Fibroblast of skin of abdomen (primary cell): ENCODE measurements at places on chromosomes 2 and 18.

- DNase-seq: peak; percentile 89
Measured at GRCh38 chr2:237572021-237572741, 5.8 kb downstream of the PRLH start.

DNA sequence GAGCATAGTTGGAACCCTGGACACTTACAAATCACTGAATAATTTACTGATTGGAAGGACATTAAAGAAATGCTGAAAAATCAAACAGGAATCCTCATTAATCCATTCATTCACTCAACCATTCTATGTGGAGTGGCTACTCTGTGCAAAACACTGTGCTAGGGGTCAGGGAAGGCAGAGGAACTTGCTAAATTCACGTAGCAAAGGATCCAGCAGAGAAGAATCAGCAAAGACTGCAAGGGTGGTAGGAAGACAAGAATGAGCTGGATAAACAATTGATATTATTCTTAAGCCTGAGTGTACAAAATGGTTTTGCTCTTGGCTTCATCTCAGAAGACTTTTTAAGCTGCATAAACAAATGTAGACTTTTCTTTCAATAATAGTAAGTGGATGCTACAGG, 164.3 kb upstream of the CAVIN2 start:
- no peak for DNase-seq

DNA sequence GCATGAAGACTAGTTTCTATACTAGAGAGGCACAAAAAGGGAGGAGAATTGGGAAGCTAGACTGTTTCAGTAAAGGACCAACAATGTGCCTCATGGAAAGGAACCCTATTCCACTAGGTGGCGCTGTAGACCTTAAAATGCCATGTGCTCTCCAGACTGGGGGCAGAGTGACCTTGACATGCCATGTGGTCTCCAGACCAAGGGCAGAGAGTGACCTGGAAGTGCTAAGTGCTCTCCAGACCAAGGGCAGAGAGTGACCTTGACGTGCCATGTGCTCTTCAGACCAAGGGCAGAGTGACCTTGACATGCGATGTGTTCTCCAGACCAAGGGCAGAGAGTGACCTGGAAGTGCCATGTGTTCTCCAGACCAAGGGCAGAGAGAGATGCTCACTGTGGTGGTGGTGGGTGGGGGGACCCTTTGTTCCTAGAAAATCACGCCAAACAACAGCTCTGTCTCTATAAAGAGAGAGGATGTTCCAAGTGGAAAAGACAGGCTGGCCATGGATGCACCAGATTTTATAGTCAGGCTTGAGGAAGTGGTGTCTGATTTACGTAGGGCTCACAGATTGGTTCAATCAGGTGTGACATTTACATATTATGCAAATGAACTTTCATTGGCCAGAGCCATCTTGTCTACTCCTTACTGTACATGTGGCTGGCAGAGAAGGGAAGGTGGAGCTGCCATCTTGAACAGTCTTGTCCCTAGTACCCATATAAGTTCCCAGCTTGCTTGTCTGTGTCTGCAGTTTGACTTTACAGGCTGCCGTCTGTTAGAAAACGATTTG, 344.0 kb upstream of the DDX18 start:
- DNase-seq: no peak

- DNase-seq: no peak
Measured at GRCh38 chr2:36536776-36537175, 61.2 kb downstream of the FEZ2 start.

DNA sequence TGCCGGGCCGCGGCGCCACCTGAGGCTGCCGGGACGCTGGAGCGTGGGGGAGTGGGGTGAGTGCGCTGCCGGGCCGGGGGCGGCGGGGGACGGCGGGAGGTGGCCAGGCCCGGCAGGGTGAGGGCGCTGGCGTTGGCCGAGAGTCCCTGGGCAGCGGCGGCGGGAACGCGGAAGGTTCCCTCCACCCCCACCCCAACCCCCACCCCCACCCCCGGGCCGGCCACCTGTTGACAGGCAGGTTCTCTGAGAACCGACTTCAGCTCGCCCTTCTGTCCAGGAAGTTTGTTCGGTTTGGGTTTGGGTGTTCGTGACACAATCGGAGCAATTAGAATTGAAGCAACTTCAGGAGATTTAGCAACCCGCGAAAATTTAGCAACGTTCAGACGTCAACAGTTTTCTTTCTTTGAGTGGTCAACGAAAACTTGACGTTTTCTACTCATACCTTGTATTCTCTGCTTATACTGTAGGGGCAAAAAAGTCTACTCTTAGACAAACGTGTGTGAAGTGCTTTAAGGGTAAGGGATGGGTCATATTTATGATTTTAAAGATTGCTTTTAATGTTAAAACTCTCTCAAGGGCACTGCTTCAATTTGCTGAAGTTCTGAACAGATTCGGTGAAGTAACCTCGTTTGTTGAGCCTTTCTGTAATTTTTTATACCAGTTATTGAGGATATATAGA, 9.3 kb downstream of the OTX1 start:
- no peak for DNase-seq

DNA sequence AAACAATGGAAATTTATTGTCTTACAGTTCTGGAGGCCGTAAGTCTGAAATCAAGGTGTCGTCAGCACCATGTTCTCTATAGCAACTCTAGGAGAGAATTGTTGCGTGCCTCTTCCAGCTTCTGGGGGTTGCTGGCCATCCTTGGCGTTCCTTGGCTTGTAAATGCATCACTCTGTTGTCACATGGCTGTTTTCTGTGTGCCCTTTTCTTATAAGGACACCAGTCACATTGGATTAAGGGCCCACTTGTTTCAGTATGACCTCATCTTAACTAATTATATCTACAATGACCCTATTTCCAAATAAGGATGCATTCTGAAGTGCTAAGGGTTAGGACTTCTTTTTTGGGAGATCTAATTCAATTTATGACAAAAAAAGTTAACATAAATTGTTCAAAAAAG, 1.4 kb upstream of the PLEK start:
- DNase-seq: no peak

- DNase-seq: no peak
Measured at GRCh38 chr2:174753038-174753633, 11.1 kb downstream of the CHRNA1 start.

DNA sequence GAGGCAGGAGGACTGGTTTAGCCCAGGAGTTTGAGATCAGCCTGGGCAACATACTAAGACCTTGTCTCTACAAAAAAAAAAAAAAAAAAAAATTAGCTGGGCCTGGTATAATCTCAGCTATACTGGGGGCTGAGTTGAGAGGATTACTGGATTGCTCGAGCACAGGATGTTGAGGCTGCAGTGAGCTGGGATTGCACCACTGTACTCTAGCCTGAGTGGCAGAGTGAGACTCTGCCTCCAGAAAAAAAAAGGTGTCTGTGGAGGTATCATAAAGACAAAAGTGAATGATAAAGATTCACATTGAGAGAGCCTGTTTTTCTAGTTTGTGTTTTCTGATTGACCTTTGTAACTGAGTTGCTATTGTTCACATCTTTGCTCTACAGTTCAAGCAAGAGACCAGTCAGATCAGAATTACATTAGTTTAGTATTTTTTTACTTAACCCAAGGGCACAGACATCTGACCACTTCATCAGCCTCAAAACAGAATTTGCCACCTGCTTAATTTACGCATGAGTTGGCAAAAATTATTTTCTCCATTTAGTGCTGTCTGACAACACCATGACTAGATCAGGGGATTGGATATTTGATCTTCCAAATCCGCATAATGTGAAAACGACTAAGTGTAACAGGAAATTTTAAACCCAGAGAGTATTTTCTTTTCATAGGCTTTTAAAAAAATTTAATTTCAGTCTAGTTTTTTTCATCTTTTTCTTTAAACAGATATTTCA, 271.0 kb downstream of the TGIF1 start:
- DNase-seq: no peak

DNA sequence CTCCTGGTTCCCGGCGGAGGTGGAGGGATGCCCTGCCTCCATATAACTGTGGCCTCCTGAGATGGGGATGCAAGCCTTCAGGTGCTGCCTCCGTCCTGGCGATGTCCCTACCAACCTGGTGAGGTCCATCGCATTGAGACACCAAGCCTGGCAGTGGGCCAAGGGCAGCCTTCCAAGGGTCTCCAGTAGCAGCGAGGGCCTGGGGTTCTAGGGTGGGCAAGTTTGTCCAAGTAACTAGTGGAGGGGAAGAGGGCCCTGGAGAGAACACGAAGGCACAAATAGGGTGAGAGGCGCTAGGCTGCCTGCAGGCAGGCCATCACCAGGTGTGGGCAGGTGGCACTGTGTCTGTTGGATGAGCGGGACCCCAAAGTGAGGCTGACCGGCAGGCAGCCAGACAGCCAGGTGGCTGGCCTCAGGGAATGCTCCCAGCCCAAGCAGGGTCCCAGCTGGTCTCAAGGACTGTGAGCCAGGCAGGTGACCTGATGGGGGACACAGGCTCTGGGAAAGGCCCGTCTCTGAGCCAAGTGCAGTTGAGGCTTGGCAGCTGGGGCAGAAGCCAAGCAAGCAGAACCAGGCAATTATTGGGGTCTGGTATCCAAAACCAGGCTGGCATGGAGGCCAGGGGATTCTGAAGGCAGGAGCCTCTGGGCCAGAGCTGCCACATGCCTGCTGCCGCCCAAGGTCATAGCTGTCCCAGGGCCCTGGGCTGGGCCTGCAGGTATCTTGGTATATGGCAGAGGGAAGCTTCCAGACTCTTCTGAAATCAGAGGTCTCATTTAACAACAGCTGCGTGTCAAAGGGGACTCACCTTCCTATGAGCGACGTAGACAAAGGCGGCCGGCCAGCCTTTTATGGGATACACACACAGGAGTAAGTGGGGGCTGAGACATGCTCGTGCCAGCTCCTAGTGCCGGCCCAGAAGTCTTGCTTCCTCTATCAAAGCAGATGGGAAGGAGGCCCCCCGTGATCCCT, 23.4 kb downstream of the RAMP1 start:
- DNase-seq: no peak

DNA sequence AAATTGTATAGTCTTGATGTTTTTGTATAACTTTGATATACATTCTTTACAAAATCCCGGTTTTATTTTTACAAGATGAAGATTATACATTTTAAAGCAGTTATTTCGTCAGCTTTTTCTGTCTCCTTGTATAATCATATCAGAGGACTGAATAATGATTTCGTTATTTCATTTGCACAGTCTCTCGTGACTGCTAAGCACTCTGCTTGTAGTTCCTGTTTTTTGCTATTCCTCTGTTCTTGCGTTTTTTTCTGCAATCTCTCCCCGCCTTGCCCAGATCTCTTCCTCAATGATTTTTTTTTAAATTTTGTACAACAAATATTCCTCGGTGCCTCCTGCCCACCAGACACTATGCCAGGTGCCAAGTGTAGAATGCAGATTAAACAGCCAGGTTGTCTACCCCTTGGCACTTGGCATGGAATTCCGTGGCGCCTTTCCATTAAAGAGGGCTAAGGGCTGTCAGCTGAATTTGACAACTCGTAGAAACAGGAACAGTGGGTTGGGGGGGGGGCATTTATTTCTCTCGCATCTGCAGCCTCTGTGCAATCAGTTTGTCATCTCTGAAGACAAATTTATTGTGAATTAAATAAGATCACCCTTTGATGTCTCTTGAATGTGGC, 69.6 kb downstream of the KLHL29 start:
- no peak for DNase-seq

- DNase-seq: no peak
Measured at GRCh38 chr2:51781691-51782090, 749.8 kb upstream of the NRXN1 start.

DNA sequence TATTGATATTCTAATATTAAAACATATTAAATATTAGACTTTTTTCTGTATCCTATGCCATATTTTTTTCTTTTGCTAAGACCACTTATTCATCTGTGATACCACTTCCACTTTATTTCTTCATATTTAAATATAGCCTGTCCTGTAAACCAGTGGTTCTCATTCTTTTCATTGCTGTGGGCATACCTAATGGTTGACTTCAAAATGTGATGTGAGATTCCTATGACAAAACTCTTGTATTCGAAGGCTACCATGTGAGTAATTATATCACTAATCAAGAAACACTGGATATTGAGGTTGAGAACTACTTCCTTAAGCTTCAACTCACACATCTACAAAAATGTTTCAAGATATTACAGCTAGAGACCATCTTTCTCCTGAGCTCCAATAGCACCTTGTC, 3.6 kb downstream of the SCRN3 start:
- DNase-seq: peak; percentile 25

DNA sequence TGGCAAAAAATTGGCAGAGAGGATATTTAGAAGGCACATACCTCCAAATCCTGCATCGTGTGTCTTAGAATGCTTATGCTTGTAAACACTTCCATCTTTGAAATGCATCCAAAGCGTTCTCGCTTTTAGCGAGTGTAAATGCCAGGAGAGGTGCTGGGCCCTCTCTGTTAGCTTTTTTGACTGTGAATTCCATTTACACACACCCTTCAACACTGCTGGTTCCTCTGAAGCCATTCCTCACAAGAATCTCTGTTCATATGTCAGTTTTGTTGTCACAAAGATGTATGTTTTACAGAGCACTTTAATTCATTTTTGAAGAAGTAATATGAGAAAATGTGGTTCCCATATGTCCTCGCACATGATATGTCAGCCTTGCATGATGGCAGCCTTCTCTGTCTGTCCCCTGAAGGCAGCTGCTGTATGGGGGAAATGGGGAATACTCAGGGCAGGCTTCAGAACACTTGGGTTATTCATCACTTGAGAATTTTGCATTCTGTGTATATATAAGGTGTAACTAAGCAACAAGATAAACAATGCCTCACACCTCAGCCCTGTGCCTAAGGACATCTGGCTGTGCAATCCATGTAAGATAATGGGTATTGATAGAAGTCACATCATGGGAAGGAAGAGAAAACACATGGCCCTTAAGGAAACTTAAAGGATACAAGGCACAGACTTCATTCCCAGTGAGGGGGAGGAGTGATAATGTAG, 52.3 kb downstream of the RAB27B start:
- peak; percentile 68 for DNase-seq

DNA sequence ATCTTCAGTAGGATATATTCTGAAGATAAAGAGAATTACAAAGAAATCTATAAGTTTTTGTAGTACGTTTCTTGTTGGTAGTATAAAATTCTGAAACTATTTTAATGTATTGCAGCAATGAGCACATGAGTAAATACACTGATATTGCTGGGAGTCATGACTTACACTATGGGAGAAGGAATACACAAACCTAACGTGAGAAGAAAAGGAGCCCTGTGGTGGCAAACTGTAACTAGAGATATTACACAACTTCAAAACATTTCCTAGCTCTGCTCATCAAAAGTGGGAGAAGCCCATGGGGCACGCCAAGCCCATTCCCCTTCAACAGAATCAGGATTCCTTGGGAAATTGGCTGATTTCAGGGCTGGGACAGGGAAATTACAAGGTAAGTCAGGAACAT, 20.5 kb downstream of the SPIRE1 start:
- DNase-seq: no peak

- DNase-seq: no peak
Measured at GRCh38 chr18:31102025-31102684, at the start of gene DSC2. TSS of gene DSC2 (minus strand) at chr18:31102421. CDS start at chr18:31101971, 450 bp downstream.

GRCh38 chr2:44618251-44619023, 256.7 kb downstream of the CAMKMT start:
- DNase-seq: no peak

GRCh38 chr2:160207271-160207670, 7.2 kb upstream of the ITGB6 start:
- DNase-seq: no peak
